ENCODE measurements at places on chromosomes 13 and 19.

DNA sequence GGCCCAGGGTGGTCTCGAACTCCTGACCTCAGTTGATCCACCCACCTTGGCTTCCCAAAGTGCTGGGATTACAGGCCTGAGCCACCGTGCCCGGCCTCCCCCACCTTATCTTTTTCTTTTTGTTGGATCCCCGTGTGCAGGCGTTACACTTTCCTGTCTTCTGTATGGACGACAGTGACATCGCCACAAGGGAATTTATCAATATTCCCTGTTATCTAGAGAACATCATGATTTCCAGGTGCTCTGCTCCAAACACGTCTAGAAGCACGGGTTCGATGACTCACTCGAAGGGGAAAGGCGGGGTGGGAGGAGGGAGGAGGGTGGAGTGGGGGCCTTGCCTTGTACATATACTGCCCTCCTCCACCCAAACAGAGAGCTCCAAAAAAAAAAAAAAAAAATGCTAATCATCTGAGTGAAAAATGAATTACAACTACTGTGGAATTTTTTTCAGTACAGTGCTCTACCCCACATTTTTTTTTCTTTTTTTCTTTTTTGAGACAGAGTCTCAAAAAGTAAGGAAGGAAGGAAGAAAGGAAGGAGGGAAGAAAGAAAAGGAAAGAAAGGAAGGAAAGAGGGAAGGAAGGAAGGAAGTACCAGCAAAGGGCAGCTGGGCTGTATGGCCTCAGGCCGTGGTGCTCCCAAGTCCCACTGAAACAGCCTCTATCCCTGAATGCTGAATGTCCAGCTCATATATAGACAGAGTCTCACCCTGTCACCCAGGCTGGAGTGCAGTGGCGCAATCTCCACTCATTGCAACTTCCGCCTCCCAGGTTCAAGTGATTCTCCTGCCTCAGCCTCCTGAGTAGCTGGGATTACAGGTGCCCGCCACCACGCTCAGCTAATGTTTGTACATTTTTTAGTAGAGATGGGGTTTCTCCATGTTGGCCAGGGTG lies 36.8 kb downstream of the INSR start:
- DNase-seq = no peak

GRCh38 chr13:100197591-100198365 lies 108.9 kb downstream of the PCCA start:
- DNase-seq = no peak

DNA sequence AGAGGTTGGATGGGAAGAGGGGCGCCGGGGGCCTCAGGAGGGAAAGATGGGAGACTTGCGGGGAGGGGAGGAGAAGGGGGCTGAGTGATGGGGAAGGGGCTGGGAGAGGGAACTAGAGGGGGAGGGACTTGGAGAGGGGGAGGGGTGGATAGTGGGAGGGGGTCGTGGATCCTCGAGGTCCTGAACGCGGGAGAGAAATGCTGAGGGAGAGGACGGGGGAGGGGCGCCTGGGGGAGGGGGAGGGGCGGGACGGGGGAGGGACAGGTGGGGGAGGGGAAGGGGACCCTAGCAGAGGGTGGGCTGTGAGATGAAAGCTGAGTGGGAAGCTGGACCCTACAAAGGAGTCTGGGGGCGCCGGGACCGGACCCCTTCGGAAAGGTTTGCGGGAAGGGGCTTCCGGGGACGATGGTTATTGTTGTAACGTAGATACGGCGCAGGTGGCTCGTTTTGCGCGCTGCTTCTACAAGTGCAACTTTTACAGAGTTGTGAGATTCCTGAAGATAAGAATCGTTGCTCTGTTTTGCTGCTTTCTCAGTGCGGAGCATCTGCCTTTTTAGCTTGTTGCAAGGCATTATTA lies 418 bp downstream of the ZNF444 start:
- no peak for DNase-seq

DNA sequence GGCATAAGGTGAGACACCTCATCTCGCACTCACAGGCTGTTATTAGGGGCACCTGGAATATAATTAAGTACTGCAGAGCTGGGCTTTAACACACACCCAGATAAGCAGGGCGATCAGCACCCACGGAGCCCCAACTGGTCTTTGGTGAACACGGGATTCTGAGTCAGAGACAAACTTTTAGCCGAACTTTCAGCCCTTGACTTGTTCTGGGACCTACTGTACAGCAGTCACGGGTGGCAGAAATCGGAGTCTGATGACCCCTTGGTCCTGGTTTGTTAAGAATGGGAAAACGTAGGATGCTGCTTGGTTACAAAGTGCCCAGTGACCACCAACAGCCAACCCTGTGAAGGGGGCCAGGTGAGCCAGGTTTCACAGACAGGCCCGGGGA lies 9.0 kb downstream of the SH3GL1 start:
- no peak for DNase-seq

DNA sequence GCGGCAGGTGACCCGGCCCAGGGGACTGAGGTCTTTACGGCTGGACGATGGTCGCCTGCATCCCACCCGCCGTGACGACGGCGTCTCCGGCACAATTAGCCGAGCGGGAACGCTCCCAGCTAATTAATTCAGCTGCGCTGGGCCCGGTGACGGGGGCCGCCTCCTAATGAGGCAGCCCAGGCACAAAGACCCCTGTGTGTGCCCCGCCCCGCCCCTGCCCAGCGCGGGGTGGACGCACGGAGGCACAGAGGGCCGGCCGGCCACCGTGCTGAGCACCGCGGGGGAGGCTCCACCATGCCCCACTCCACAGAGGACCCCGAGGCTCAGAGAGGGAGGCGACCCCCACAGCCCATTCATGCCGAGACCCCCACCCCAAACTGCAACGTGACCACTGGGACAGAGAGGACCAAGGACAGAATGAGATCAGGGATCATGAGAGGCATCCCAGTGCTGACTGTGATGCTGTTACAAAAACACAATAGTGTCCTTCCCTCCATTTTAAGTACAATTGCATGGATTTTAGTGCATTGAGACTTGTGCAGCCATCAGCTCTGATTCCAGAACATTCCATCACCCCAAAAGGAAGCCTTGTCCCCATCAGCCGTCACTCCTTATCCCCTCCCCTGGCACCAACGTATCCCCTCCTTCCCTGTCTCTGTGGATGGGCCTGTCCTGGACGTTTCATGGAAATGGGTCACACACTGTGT lies 17.0 kb downstream of the EFNA2 start:
- no peak for DNase-seq

- DNase-seq = no peak
Measured at GRCh38 chr13:38952827-38953226, 37.8 kb downstream of the STOML3 start.
